Activated CD8-positive, alpha-beta T cell treated with anti-CD3 and anti-CD28 coated beads for 36 hours (primary cell): ENCODE measurements at places on chromosomes 2 and 18.

- H3K27ac ChIP-seq: no peak overlapping the region
- no peak overlapping the region for H3K4me3 ChIP-seq
- peaks cover 1% of the 10 kb centered on the region for H3K36me3 ChIP-seq
- H3K27me3 ChIP-seq: no peaks in the 10 kb centered on the region
Observed at GRCh38 chr18:55251254-55251971, 292.2 kb upstream of the CCDC68 start.

- H3K36me3 ChIP-seq: no peaks in the 10 kb centered on the region
- no peaks in the 10 kb centered on the region for H3K4me1 ChIP-seq
- H3K27ac ChIP-seq: no peak overlapping the region
- H3K4me3 ChIP-seq: no peak overlapping the region
Observed at GRCh38 chr2:235187806-235188205, 236.0 kb downstream of the SH3BP4 start.

- no peaks in the 10 kb centered on the region for H3K4me1 ChIP-seq
- H3K36me3 ChIP-seq: no peaks in the 10 kb centered on the region
- H3K4me3 ChIP-seq: no peak overlapping the region
- DNase-seq: no peak
- peaks cover 1% of the 10 kb centered on the region for H3K27me3 ChIP-seq
- H3K27ac ChIP-seq: no peak overlapping the region
Observed at GRCh38 chr2:180597179-180597578, 383.2 kb upstream of the UBE2E3 start.

DNA sequence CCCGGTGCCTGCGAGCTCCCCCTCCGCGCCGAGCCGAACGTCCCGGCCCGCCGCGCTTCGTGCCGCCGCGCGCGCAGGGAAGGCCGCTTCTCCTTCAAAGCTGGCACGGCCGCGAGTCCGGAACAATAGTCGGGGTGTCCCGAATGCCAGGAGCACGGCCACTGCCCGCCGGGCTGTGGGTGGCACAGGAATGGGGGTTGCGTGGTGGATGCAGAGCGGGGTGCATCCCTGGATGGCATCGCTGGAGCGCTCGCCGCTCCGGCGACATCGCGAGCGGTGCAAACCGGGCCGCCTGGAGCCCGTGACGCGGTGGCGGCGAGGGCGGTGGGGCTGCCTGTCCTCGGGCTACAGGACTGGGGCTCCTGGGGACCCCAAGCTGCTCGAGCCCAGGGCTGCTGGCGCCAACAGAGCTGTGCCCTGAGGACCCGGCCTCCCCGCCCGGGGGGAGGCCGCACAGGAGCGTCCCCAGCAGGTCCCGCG, 1.1 kb upstream of the SATB2 start:
- H3K4me3 ChIP-seq: peak overlapping the region; percentile 83
- peaks cover 24% of the 10 kb centered on the region for H3K4me1 ChIP-seq
- H3K27ac ChIP-seq: no peak overlapping the region
- no peaks in the 10 kb centered on the region for H3K36me3 ChIP-seq
- no peak for DNase-seq

GRCh38 chr2:36549165-36549574, 48.8 kb downstream of the FEZ2 start:
- H3K36me3 ChIP-seq: peaks cover 39% of the 10 kb centered on the region
- no peak for DNase-seq
- H3K27ac ChIP-seq: peak overlapping the region; percentile 37
